ENCODE measurements at places on chromosomes 4 and X.

DNA sequence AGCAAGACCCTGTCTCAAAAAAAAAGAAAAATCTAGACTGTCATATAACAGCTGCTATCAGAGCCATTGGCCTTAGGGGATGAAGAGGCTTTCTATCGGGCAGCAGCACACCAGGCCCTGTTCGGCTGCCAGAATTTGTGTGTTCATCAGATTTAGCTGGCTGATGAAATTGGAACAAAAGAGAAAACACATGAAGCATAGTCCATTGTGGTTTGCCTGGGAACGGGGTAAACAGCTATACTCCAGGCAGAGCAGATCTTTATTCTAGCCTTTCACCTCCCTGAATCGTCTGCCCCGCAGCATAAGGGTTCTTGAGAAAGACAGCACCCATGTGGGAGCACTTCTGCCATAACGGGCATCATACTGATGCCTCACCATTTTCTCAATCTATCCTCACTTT lies 11.6 kb downstream of the TKTL1 start:
- DNase-seq = no peak

GRCh38 chr4:104205116-104205515 lies 289.6 kb downstream of the CXXC4 start:
- no peak for DNase-seq

DNA sequence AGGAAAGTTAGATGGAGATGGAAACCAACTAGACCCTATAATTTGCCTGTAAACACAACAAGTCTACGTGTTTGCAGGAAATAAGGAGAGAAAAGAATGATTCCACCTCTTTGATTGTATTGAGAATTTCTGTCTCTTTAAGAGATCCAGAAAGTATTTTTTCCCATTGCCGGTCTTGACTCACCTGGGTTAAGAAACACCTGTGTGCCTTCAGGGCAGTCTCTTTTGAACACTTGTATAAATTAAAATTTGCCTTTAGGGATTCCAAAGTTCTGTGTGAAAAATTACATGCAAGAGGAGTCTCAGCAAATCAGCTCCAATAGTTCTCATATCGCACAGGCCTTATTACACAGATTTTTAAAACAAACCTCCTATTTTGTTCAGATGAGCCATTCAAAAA lies 46.0 kb upstream of the SMAD1 start:
- DNase-seq = no peak

DNA sequence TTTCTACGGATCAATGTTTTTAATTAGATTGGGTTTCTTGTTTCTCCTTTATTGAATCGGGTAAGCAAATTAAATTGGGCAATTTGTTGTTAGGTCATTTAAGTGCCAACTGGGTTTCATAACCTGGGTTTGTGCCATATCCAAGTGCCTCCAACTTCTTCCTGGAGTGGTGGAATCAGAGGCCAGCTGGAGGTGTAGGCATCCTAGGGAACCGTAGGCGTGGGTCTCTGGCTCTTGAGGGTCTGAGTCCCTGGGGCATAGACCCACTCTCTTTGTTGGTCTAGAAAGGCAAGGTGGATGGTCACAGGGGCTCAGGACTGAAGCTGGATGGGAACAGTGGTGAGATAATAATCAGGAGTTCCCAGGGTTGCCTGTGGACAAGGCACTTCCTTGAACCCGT lies 18.3 kb downstream of the CNGA2 start:
- DNase-seq = no peak

DNA sequence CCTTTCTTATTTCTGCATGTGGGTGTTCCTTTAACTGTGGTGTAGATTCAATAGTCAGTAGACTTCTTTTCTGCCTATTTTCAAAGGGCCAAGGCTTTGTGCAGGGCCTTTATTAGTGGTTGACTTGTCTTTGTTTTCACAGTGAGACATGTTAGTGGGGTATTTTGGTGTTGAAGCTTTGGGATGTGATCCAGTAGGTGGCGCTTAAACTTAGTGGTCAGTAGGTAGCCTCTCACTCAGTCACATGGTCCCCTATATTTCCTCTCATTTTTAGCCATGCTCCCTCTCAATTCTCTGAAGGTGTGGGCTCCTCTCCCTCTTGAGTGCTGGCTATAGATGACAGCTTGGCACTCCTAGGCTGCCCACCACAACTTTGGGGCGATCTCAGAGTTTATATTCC lies 23.4 kb upstream of the SLC10A7 start:
- DNase-seq = peak; percentile 37

- DNase-seq = no peak
Observed at GRCh38 chrX:74781507-74782034, 143.7 kb downstream of the NEXMIF start.

- peak; percentile 47 for DNase-seq
Observed at GRCh38 chr4:80336582-80336981, 1.1 kb downstream of the CFAP299 start.

DNA sequence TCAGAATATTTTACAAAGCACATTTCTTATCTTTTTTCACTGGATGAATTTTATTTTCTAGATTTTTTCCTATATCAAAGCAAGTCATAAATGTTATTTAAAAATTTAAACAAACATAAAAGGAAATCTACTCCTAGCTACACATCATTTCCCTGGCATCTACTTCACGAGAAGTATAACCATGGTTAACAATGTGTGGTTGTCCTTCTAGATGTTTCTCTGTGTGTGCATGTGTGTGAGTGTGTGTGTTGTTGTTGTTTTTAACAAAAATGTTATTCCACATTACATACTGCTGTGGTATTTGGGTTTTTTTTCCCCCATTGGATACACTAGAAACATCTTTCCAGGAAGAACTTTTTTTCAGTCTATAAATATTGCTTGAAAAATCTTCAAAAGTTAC lies 103.1 kb downstream of the CHIC2 start:
- DNase-seq = no peak

DNA sequence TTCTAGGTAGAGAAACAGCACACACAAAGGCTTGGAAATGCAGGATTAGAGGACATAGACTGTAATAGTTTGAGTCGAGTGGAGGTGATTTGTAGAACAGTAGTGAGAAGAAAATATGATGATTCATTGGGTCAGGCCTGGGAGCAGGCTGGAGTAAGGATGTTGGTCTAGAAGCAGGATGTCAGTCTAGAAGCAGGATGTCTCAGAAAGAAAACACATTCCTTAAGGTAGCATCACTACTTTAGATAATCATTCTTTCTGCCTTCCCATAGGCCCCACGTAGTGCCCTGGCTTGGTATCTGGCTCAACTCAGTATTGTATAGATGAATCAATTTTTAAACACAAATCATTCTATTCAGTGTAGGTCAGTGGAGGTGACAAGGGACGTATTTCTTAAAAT lies 11.2 kb upstream of the DACH2 start:
- DNase-seq = peak; percentile 31

DNA sequence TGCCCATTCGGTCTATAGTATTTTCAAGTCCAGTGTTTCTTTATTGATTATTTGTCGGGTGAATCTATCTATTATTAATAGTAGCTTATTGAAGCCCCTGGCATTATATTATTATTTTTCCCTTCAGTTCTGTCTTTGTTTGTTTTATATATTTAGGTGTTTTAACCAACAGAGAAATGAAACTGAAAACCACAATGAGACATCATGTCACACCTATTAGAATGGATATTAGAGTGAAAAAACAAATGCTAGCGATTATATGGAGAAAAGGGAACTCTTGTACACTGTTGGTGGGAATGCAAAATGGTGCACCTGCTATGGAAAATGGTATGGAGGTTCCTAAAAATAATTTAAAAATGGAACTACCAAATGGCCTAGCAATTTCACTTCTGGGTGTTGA lies 272.5 kb downstream of the ADAM29 start:
- DNase-seq = no peak

GRCh38 chrX:29478336-29479069 lies 736.9 kb upstream of the MAGEB2 start:
- peak; percentile 7 for DNase-seq

- DNase-seq = no peak
Observed at GRCh38 chrX:114976292-114976691, 41.1 kb downstream of the IL13RA2 start.

GRCh38 chr4:8599657-8600056 lies 7.1 kb downstream of the CPZ start:
- DNase-seq = peak; percentile 91

GRCh38 chrX:139052461-139052860 lies 340.9 kb upstream of the FGF13 start:
- DNase-seq = no peak

- DNase-seq = no peak
Observed at GRCh38 chr4:42112846-42113245, 39.6 kb downstream of the BEND4 start.

DNA sequence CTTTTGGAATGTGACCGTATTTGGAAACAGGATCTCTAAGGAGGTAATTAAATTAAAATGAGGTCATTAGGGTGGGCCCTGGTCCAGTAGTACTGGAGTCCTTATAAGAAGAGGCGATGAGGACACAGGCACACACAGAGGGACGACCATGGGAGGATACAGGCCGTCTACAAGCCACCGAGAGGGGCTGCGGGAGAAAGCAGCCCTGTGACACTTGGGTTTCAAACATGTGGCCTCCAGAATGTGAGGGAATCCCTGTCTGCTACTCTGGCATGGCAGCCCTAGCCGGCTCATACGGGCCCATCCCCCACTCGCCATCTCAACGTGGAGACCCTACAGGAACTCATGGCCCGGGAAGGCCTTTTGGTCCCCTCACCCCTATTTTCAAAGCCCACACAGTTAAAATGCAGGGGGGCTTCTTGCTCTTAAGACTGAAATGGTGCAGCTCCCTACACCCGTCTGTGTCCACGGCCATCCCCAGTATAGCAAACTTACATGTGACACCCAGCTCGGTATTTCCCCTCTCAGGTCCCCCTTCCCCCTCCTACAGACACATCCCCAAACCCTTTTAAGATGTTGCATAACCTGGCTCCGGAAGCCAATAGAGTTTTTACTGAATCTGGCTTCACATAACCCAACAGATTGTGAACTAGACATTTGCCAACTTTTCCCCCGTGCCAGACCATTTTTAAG lies 124.1 kb upstream of the TBL1X start:
- no peak for DNase-seq

DNA sequence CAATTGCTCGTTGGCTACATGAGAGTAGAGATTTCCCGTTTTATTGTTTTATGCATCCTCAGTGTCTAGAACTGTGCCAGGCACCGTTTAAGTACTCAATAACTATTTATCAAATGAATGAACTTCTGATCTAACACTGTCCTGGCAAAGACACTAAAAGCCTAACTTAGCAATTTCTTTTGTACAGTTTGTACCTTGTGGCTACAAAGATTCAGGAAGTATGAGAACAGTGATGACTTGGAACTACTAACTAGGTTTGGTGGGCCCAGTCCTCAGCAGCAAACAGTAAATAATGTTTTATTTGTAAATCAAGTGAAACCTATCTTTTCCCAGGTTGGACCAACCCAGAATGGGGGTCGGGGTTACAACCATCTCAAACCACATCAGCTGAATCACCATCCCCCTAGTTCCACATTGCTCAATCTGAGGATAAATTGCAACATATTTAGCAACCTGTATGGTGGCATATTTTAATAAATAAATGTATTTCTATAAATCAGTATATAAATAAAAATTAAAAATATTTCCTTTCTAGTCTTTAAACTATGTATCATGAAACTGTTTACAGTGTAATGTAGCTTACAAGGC lies 12.3 kb upstream of the SCRG1 start:
- DNase-seq = no peak

DNA sequence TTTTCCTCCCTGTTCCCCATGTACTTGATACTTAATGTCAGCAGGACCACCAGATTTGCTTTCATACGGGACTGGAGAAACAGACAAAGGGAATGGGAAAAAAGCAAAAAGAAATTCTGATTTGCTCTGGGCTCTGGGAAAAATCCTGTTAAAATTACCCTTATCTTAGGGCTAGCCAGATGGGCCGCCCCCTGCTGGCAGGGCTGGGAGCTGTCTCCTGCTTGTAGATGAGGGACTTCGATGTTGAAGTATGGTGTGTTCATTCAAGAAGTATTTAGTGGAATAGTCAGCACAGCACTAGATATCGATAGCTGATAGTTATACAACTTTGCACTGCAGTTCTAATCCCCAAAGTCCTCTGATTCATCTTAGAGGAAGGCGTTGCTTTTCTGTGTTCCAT lies 45.8 kb downstream of the BCORL1 start:
- DNase-seq = peak; percentile 20

GRCh38 chr4:122552898-122553297 lies 68.0 kb downstream of the IL21 start:
- no peak for DNase-seq

DNA sequence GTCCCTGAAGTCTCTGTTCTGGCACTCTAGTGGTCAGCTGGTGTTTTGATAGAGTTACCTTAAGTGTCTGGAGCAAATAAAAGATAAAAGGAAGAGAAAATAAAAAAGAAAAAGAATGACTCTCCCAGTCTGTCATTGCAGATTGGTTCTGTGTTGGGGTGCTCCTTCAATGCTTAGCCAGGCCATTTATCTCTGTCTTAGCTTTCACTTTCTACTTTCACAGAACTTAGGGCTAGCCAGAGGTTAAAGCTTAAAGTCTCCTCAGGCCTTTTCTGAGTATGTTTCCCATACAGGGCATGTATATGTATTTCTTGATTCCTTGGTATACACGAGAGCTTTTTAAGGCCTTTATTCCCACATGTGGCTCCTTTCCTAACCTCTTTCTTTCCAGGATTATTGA lies 83.1 kb upstream of the TEX13D start:
- no peak for DNase-seq

GRCh38 chr4:114205261-114205660 lies 225.8 kb upstream of the ARSJ start:
- no peak for DNase-seq

DNA sequence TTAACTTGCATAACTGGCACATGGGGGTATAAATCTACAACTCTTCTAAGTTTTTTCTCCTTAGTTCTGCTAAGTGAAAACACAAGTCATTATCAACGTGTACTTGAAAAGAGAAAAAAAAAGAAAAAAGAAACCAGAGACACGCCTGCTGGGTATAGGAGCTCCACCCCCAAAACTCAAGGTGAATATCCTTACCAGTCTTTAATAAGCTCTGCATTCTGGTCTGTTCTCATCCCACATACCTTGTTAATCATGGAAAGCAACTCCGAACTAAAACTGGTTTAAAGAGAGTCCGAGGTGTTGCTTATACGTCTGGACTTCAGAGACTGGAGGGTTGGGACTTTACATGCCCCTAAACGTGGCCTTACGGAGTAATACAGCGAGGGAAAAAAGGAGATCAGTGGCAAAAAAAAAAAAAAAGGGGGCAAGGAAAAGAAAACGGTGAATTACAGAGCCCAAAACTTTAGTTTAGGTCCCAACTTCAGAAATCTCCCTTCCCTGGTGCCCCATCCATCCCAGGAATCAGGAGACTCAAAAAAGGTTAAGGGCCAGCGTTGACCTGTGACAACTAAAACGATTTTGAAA lies 1.0 kb downstream of the PGRMC2 start:
- peak; percentile 71 for DNase-seq
